ENCODE measurements at places on chromosomes 12 and 14.

DNA sequence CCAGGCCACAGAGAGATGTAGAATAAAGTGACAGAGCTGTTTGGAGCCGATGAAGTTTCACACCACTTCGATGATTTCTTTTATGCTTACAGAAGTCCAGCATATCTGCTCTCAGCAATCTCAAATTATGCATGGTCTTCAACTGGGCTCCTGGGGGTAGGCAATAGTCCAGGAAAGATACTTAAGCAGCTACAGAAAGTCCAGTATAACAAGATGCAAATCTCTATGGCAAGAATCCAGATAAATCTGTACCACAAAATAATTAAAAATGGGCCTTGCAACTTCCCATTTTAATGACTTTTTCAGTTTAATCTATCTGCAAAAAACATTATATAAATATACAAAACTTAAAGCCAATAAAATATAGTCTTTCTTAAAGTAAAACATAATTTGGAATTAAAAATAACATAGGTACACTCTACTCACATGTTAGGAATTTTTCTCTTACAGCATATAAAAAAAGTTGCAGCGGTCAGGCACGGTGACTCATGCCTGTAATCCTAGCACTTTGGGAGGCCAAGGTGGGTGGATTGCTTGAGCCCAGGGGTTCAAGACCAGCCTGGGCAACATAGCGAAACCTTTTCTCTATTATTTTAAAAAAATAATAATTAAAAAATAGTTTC is 20.5 kb upstream of the RAD51AP1 start:
- DNase-seq, result no peak

DNA sequence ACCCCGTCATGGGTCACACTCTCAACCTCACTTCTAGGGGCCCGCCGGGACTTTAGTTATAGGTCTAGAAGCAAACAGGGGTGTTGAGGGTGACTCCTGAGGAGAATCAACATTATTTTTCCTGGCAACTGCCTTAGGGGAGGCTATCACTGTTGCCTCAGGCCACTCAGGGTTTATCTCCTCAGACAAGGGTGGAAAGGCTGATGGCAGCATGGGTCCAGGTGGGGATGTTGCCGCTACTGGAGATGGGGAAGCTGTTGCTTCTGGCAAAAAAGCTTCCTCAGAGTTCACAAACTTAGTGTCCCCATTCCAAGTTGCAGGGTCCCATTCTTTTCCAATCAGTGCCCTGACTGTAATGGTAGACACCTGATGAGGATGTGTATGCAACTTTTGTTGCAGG is 467.4 kb upstream of the RGS6 start:
- no peak for DNase-seq

DNA sequence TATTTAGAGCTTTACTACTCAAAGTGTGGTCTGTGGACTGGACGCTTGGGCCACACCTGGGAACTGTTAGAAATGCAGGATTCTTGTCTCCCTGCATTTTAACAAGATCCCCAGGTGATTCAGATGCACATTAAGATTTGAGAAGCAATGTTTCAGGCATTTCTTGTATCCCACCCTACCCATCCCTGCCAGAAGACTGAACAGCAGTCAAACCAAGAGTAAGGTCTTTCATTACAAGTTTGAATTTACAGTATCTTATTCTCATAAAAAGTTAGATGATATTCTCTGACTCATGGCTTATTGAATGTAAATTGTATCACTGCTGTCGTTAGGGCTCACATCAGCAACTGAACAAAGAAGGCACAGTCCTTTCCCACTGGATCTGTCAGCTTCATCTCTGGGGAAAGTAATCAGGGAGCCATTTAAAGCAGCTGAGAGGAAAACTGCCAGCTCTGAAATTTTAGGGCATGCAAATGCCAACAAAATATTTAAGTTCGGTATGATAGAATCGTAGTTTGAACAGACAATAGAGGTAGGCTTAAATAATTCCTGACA is 141.1 kb downstream of the AKAP6 start:
- no peak for DNase-seq

DNA sequence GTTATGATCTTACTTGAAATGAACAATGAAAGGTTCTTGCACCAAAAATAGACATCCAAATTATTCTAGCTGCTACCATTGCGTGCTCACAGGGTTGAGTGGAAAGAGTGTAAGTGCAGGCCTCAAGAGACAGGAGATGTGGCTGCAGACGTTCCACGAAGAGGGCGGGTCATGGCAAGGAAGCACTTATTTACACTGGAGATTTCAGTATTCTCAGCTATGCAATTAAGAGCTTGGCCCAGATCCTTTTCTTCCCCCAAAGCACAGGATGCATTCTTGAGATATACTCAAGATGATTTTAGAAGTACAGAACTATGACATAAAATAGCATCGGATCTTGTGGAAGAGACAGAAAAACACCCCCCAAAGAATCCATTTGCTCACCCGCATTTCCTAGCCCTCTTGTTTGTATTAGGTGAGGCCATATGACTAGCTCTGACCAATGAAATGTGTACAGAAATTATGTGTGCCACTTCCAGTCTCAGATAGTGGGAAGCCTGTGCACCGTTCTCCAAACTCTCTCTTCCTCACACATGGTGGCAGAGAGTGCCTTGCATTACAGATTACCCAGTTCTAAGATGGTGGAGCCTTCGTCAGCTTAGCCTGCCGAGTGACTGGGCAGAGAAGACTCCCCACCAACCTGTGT is 261.4 kb downstream of the TTC8 start:
- no peak for DNase-seq

- DNase-seq, result no peak
Measured at GRCh38 chr14:41607304-41607775, 664 bp downstream of the LRFN5 start.

- DNase-seq, result no peak
Measured at GRCh38 chr14:96519970-96520369, 17.8 kb downstream of the PAPOLA start.

DNA sequence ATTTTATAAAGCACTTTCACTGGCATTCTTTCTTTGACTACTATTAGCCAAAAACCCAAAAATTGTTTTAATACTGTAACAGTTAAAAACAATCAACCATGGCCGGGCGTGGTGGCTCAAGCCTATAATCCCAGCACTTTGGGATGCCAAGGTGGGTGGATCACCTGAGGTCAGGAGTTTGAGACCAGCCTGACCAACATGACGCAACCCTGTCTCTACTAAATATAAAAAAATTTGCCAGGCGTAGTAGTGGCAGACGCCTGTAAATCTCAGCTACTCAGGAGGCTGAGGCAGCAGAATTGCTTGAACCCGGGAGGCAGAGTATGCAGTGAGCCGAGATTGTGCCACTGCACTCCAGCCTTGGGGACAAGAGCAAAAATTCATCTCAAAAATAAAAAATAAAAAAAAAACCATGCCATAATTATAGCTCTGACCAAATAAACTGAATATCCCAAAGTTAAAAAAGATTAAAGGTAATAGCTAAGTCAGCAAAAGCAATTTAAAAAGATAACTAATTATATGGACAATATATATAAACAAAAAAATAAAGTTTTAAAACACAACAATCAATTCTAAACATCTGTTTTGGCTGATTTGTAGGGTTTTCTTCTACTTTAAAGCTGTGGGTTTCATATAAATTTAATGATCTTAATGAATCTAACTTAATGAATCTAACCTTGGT is 10.0 kb downstream of the SINHCAF start:
- no peak for DNase-seq

GRCh38 chr14:50320283-50320682 is 8.2 kb downstream of the DMAC2L start:
- DNase-seq, result no peak

GRCh38 chr12:29317556-29318363 is 63.2 kb downstream of the ERGIC2 start:
- peak; percentile 47 for DNase-seq

- DNase-seq, result no peak
Measured at GRCh38 chr12:15808652-15809051, 19.5 kb upstream of the EPS8 start.

DNA sequence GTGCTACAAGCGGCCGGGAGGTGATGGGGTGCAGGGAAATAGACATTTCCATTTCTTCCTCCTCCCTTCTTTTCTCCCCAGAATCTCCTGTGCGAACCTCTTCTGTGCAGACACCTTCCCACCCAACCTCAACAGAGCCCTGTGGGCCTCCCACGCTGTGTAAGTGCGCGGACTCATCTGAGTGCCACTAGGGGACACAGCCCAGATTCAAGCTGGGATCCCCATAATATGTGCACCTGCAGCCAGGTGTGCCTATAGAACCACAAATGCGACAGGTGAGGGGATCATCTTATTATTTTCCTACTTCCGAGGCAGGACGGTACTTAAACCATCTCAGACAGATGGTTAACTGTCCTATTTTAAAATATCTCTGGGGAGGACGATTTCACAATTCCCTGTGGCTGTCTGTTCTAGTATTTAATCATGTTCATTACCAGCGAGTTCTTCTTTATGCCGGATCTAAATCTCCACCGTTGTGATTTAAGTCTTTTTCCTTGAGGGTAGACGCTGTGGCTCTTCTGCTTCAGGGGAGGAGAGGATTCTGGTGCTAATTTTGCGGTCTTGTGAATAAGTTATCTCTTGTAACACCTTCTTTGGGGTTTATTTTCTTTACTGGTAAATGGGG is 17.2 kb upstream of the CACNA1C start:
- DNase-seq, result no peak

DNA sequence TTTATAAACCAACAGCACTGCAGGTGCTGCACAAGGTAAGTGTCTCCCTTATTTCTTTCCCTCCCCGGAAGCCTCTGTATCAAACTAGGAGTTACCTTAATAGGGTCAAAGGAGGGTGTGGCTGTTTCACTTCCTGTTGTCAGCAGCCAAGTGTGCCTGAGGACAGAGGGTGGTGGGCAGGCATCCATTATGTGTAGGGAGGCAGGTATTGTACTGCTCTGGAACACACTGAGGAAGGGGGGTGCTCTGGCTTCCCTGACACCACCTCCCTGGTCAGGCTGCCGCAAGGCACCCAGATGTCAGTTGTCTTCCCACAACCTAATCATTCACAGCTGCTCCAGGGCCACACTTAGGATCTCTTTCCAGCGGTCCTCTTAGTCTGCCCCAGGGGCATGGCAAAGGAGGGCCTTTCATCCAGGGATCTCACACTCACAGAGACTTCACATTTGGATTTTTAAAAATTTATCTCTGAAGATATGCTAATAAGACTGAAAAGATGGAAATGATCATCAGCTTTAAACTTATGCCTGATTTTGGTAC is 132.0 kb upstream of the ARHGAP5 start:
- DNase-seq, result no peak

GRCh38 chr12:121241156-121241970 is 31.4 kb downstream of the P2RX4 start:
- DNase-seq, result peak; percentile 55

DNA sequence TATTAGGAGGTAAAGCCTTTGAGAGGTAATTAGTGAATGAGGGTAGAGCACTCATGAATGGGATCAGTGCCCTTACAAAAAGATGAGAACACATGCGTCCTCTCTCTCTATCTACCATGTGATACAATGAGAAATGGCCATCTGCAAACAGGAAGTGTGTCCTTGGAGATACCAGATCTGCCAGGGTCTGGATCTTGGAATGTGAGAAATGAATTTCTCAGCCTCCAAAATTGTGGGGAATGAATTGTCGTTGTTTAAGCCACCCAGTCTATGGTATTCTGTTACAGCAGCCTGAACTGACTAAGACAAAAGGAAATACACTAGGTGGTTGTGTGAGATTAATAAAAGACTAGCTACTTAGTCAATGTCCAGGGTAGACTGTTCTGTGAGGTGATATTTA is 366.6 kb downstream of the NELL2 start:
- DNase-seq, result no peak

GRCh38 chr12:56695327-56696101 is 7.4 kb upstream of the PTGES3 start:
- no peak for DNase-seq

- DNase-seq, result no peak
Measured at GRCh38 chr12:39824505-39825212, 205.1 kb upstream of the ABCD2 start.

DNA sequence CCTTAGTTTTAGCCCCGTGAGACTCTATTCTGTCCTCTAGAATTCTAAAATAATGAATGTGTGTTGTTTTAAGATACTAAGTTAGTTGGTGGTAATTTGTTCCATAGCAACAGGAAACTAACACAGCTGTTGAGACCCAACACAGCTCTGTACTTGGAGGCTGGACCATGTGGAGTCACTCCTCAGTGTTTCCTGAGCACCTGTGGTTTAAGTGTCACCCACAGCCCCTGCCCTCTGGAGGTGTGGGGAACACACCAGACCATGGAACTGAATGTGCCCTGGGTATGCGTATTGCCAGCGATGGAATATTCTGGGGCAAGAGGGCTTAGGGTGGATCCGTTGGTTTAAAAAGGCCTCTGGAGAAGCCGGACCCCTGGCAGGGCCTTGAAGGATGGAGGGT is 16.6 kb upstream of the GPR68 start:
- DNase-seq, result no peak

- no peak for DNase-seq
Measured at GRCh38 chr12:96422192-96422591, 22.0 kb upstream of the CDK17 start.

DNA sequence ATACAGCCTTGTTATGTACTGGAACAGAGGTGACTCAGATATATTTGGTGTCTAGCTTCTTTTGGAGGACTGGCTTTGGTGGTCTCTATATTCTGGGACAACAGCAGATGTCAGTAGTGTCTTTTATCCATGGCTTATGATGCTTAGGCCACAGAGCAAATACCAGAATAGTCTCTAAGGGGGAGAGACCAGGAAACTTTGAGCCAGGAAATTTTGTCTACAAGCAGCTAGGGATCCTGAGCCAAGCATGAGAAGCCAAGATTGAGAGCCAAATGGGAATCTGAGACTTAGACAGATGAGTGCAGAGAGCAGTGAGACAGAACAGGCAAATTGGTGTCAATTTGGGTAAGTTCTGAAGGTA is 28.4 kb upstream of the PTPRR start:
- DNase-seq, result no peak

GRCh38 chr12:28099871-28100270 is 90.4 kb upstream of the CCDC91 start:
- no peak for DNase-seq

DNA sequence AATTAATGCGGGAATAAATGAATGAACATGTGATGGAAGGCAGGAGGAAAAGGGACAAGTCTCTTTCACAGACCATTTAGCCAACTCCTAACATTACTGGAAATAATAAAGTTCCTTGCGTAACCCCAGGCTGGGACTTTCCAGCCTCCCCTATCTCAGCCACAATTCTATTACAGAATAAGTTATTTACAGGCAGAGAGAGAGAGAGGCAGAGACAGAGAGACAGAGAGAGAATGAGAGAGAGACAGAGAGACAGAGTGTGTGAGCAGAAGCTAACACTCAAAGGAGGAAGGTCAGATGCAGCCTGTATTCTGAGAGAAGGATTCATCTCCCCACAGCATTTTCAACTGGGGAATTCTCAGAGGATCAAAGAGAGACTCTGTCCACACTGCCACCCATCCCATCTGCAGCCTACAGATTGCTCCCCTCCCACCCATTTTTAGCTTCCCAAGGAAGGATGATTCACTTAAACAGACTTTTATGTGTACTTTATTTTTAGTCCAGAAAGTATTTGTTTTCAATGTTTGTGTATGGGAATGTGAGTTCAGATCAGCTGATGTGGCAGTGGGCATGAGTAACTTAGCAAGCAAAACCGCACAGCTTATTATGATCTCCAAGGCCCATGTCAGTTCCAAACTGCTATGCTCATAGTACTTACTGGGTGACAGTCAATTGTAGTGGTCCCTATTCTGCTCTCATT is 165.7 kb downstream of the CAND1 start:
- DNase-seq, result no peak

- no peak for DNase-seq
Measured at GRCh38 chr12:124347335-124347734, 52.4 kb downstream of the RFLNA start.

GRCh38 chr12:56601503-56601902 is 28.6 kb downstream of the BAZ2A start:
- no peak for DNase-seq

Data from ureter (tissue), 1 donor.